Stimulated activated naive CD8-positive, alpha-beta T cell treated with anti-CD3 and anti-CD28 coated beads, Interleukin-15, amount 100 ng/mL, for 72 hours (primary cell): ENCODE measurements at places on chromosomes 7 and 10.

DNA sequence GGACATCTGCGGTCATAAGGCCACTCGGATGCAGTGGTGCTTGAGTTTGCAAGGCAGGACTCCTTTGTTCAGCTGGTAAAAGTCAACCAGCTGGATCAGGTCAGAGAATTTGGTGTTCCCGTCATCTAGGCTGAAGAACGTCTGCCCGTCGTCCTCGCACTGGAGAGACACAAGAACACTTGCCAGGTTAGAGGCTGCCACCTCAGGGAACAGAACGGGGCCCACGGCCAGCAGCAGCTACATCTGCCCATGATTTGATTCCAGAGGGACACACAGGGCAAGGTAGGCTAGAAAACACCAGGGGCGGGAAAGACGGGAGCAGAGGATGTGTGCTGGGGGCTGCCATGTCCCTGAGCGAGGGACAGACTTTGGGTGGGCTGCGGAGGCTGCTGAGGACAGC is 27.7 kb upstream of the DDC start:
- no peak for DNase-seq

DNA sequence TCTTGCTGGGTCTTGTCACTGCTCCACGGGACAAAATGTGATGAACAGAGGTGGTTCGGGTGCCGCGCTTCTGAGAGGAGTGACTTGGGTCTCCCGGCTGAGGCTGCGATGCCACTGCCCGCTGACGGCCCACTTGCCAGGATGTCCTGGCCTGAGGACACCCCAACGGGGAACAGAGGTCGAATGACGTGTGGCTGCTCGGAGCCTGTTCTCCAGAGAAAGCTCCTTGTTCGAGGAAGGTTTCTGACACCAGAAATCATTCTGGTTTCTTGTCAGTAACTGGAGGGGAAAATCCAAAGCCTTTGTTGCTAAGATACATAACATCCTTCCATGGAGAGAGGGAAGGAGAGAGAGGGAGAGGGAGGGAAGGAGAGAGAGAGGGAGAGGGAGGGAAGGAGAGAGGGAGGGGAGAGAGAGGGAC is 236.4 kb downstream of the WDR37 start:
- DNase-seq: no peak

GRCh38 chr10:121627876-121628581 is 29.8 kb upstream of the FGFR2 start:
- DNase-seq: no peak

DNA sequence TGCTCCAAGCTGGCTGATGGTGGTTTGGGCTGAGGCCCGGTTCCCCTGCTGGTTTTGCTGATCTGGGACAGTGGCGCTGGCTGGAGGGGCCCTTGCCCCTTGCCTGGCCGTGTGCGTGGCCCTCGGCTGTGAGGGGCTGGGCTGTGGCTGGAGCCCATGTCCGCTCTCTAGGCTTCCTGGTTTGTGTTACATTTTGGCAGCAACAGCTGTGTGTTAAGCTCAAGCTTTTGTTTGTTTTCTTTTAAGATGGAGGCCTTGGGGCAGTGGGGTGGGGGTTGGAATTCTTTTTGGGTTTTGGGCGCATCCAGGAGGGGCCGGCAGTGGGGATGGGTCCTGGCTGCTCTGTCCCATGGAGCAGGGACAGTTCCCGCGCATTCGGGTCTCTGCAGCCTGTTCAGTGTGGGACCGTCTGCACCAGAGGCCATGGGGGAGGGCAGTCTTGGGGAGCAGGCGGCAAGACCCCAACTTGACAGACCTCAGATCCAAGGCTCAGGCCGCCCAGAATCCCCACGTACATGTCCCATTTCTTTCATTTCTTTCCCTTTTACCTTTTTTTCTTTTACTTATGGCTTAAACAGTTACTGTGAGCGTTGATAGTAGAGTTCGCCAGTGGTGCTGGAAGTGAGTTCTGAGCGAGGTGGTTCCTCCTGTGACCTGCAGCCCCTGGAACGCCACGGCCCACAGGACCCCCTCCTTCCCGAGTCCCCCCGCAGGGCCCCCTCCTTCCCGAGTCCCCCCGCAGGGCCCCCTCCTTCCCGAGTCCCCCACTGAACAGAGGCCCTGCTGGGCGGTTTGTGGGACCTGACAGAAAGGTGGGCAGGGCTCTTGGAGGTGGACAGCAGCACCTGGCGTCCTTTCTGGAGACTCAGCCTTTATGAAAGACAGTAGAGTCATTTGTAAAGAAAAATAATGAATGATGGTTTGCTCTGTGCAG is 75.3 kb downstream of the INPP5A start:
- DNase-seq: no peak

DNA sequence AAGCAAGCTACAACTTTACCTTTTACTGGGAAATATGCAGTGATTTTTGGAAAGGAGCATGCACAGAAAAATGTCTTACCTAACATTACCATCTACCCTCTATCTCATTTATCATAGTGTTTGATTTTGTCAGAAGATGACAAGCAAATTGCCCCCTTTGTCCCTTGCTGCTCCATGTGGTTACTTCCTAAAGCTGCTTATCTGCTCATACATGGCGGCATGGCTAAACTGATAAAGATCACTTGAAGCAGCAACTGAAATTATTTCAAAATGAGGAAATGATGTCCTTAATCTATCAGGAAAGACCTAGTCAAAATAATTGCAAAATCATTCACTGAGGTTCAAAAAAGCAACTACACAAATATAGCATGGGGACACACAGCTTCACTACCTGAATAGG is 1198.5 kb upstream of the SORCS1 start:
- DNase-seq: no peak

- DNase-seq: no peak
These were observed 392 bp upstream of the UCN3 start for GRCh38 chr10:5364374-5364773.

GRCh38 chr10:63042256-63042655 is 90.9 kb upstream of the NRBF2 start:
- no peak for DNase-seq

- peak; percentile 53 for DNase-seq
These were observed 692 bp downstream of the CARD11 start for GRCh38 chr7:3042861-3043489.
